ENCODE measurements at places on chromosomes 11 and 22.

DNA sequence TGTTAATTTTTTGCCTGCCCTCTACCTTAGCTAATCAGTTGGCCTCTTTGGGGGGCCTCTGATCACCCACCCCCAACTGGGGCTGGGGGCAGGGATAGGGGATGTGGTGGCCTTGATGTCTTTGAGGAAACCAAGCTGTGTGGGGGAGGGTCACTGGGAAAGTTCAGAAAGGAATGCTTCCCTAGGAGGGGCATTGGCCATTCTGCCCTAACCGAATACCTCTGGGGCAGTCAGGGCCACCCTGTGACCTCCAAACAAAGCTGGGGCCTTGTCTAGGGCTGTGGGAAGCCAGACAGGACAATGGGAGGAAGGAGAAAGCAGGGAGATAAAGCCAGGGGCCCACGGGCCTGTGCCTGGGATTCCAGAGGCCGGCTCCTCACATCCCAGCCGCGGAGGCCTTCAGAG, 97.5 kb downstream of the TSPAN18 start:
- DNase-seq, result no peak

DNA sequence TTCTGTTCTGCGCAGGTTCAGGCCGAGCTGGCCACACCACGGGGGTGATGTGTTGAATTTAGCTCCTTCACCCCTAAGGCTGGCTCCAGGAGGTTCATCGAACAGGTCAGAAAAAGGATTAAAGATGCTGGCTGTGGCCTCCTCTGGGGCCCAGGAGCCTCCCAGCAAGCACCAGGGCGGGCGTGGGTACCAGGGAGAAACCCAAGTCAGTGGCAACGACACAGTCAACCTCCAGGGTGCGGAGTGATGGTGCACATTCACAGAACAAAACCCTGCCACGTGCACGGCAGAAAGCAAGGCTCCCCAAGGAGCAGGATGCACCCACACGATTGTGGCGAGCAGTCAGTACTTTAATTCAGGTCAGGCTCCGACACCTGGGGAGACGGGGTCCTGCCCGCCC, 10.8 kb downstream of the C11orf24 start:
- DNase-seq, result no peak

DNA sequence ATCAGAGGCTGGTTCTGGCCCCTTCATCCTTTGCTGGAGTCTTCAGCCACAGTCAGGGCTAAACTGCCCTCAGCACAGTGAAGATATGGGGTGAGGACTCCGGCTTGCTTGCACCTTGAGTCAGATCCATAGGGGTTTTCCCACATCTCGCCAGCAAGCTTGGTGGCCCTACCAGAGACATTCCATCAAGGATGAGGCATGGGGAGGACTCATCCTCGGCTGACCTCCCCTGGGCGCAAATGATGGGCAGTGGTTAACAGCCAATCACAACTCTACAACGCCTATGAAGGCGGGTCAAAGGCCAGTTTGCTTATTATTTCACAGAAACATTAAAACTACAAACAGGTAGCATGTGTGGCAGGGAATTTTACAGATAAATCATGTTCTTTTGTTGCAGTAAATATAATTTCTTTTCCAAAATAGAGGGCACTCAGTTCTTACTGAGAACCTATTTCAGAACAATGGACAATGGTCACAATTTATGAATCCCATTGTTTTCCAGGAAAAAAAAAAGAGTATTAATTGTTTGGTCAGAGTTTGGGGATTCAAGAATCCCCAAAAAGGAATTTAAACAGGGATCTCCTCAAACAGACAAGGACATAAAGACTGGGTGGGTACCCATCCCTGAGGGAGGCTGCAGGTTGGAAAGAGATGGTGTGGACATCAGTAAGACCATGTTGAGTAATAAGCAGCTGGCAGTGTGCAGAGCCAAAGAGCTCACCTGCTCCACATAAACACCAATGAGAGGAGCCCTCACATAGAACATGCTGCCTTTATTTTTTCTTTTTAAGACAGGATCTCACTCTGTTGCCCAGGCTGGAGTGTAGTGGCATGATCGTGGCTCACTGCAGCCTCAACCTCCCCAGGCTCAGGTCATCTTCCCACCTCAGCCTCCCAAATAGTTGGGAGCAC, 14.8 kb downstream of the PLAAT3 start:
- no peak for DNase-seq

- no peak for DNase-seq
These were observed 9.0 kb upstream of the ZBTB44 start for GRCh38 chr11:130323452-130324450.

- peak; percentile 25 for DNase-seq
These were observed 47.7 kb upstream of the PPP6R3 start for GRCh38 chr11:68412593-68413475.

- no peak for DNase-seq
These were observed 131.3 kb downstream of the KCNC1 start for GRCh38 chr11:17865765-17866428.

- DNase-seq, result no peak
These were observed 91.7 kb upstream of the ANO1 start for GRCh38 chr11:69986440-69986787.

- DNase-seq, result no peak
These were observed 80.3 kb downstream of the TRIM44 start for GRCh38 chr11:35742707-35743454.

- DNase-seq, result no peak
These were observed 63.8 kb downstream of the ARHGAP8 start for GRCh38 chr22:44816141-44816540.

DNA sequence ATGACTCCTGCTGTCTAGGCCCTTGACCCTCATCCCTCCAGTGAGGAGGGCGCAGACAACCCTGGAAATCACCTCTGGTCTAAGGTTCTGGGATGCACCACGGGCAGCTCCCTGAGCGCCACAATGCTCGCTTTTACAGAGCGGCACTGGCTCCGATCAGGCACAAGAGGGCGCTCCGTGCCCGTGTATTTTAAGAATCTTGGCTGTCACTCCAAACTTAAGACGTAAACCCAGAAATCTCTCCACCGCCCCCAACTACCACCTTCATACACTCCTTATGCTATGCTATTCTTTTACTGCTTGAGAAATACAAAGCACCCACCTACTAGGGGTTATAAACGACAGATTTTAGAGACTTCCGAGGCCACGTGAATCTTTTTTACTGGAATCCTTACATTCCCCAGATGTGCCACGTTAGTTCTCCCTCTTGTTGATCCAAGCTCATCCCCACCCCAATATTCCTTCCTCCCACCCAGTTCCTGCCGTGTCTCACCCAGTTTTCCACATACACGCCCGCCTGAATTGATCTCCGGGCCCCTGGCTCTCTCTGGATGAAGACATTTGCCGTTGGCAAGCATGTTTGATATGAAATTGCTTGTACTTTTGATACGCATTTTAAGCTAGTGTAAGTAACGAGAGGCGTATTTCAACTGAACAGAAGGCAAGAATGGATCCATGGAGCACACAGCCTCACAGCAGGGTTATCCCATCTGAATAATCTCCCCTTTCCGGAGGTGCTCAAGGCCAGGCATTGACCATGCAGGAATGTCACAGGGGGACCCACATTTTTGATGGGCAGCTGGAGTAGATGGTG, 453.5 kb downstream of the OPCML start:
- no peak for DNase-seq

DNA sequence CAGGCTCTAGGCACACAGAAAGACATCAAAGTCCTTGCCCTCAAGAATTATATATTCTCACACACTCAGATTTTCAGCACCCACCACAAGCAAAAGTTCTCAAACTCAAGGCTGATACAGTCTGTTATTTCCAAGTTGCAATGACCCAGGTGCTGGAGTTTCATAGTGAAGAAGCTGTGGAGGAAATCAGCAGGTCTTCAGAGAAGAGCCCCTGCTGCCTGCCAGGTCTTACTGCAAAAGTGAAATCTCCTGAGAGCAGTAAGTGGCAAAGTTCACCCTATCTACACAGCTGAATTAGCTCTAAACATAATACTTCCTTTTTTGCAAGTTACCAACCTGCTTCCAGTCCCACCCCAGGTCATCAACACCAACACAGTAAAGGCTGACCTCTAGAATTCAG, 64.6 kb downstream of the RPL27A start:
- no peak for DNase-seq

DNA sequence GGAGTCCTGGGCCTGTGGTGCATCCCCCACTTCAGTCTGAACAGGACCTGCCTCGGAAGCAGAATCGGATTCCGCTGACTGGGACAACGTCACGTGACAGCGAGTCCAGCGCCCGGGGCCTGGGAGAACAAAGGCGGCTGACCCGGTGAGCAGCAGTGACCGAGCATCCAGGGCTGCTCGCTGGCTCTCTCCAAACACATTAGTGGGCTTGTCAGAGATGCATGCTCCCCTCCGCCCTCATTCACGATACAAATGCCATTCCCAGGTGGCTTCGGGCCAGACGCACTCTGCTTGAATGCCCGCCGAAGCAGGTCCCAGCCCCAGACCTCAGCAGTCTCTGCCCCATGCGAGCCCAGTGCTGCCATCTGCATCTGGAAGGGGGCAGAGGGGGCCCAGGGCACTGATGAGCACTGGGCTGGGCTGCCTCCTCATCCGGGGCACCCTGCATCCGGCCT, 91.0 kb downstream of the WNT7B start:
- peak; percentile 1 for DNase-seq

DNA sequence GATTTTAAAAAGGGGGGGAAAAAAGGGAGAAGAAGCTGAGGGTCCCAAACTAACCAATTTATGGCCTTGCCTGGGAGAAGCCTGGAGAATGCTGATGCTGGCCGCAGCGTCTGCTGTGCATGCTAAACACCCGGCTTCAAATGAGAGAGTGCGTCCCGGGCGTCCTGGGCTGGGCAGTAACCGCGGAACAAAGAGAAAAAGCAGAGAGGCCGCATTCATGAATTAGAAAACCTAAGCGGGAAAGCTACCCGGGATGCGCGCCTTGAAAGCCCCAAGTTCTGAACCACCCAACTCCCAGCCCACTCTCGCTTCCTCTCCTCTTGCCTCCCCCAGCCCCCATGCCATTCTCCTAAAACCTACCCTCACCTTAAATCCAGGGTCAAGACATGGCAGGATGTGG, 6.5 kb downstream of the MN1 start:
- no peak for DNase-seq

- no peak for DNase-seq
These were observed 84.0 kb upstream of the RCN1 start for GRCh38 chr11:32006799-32007388.

GRCh38 chr11:47915783-47916182, 64.6 kb upstream of the PTPRJ start:
- no peak for DNase-seq

DNA sequence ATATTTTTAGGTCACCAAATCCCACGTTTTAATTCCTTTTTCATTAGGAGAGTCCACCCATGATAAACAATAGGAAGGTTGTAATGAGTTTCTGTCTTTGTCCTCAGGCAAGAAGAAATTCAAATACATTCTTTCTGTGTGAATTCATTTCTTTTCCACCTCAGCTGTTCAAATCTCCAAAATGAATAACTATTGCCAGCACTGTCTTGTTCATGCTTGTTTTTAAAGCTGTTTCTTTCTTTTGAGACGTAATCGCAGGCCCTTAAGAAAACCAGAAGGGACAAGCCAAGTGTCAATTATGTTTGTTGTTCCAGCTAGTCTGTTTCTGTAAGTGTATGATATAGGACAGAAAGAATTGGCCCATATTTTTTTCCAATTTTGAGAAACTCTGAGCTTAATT, 20.2 kb downstream of the MMP27 start:
- DNase-seq, result no peak

DNA sequence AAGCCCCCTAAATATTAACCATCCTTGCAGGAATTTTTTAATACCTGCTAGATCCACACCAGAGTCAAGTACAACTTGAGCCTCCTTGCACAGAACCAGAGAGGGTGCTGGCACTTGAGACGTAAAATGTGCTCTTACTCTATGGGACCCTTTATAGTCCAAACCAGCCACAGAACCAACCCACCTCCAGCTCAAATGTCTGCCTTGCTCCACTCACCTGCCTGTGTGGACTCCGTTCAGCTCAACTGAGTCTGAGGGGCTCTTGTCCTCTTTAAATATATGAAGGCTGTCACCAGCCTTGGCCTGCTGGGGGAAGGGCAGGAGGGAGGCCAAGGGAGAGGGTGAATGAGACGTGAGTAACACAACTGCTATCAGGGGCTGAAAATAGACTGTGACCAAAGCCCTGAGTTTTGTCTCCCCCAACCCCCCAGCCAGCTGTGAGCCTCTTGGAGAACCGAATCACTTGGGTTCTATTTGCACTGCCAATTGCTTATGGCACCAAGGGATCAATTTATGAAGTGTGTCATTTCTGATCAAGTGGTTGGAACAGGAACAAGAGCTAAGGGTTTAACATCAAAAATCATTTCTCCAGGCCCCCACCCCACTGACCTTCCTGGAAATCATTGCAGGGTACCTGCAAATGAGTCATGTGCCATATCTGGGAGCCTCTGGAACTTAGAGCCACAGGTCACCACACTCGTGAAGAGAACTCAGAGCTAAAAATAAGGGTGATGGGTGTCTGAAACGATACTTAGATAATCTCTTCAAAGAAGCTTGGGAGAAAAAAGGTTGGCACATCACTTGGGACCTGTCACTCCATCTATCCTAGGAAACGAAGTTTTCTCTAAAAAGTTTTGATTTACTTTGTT, at the start of gene CSRP3:
CSRP3 (minus strand) TSS at position 247 of the 869 bp plus-strand sequence. CDS start 9,535 bp downstream, outside the sequence.
- DNase-seq, result peak; percentile 84

GRCh38 chr11:121367001-121367843, 74.7 kb downstream of the SC5D start:
- no peak for DNase-seq

GRCh38 chr22:19166421-19166820, 12.1 kb downstream of the SLC25A1 start:
- DNase-seq, result no peak

Measured in gastrocnemius medialis (tissue), 4 donors.